ENCODE measurements at places on chromosomes 5 and 9. TPM values are rescaled to one million over a fixed set of nuclear protein-coding genes. Genes with fewer than 3 reads are reported as not detected.
A peak's percentile ranks its signal among the peaks of the same experiment; 100 is the strongest.

GRCh38 chr5:129905473-129906176 lies 1.4 kb downstream of the CHSY3 start:
- DNase-seq, result no peak
- no peaks in the 10 kb centered on the region for H3K36me3 ChIP-seq
- peak overlapping the region; percentile 68 for H3K4me3 ChIP-seq
- no peaks in the 10 kb centered on the region for H3K27me3 ChIP-seq

DNA sequence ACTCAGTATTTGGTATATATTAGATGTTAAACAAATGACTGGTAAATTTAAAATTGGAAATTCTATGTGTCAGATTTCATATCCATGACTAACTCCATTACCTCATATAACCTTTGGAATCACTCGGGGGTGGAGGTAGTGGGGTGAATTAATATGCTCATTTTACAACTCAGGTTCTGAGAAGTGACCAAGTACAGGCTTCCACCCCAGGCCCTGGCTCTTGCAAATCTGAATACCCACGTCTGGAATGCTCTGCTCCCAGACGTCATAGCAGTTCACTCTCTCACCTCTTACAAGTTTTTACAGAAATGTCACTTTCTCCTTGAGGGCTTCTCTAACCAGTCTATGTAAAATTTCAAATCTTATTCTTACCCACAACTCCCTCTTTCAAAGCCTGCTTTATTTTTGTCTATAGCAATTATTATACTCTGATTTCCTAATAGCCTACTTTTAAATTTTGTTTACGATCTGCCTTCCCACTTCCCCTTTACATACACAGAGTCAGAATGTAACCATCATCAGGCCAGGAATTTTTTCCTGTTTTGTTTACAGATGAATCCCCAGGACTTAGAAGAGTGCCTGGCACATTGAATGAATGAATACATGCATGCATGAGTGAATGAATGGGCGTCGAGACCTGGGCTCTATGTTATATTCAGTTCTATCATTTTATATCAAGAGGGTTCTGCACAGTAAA lies 134.1 kb upstream of the IFNE start:
- peak overlapping the region; percentile 74 for H3K27ac ChIP-seq
- H3K4me3 ChIP-seq, result no peak overlapping the region
- H3K4me1 ChIP-seq, result peaks cover 13% of the 10 kb centered on the region
- peak; percentile 100 for DNase-seq
- no peaks in the 10 kb centered on the region for H3K36me3 ChIP-seq

- no peak overlapping the region for H3K27ac ChIP-seq
- no peak overlapping the region for H3K4me3 ChIP-seq
These were observed 70.6 kb upstream of the OLFM1 start for GRCh38 chr9:135016876-135017275.

- H3K27ac ChIP-seq, result no peak overlapping the region
- no peaks in the 10 kb centered on the region for H3K4me1 ChIP-seq
- H3K4me3 ChIP-seq, result no peak overlapping the region
- DNase-seq, result peak; percentile 21
These were observed 20.1 kb upstream of the TCERG1 start for GRCh38 chr5:146426853-146427618.

GRCh38 chr9:19976226-19976625 lies 187.4 kb upstream of the SLC24A2 start:
- H3K36me3 ChIP-seq, result no peaks in the 10 kb centered on the region
- no peak overlapping the region for H3K4me3 ChIP-seq
- no peaks in the 10 kb centered on the region for H3K4me1 ChIP-seq

DNA sequence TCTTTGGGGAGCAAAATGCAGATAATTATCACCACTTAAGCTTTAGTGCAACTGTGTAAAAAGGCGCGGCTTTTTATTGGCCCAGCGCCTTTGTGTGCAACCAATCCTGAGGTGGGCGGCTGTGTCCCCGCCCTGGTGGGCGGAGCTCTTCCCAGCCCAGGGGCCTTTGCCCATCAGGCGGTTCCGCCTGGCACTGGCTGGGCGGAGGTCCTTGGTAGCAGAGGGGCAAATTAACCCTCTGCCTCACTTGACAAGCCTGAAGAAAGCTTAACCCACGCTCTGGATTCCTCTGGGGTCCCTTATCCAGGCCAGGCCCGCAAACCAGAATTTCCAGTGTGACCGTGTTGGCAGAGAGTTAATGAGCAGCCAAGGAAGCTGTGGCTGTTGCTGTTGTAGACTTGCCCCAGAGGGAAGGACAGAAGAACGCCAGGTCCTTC lies 12.8 kb upstream of the NIPAL4 start:
- no peaks in the 10 kb centered on the region for H3K27me3 ChIP-seq
- H3K4me1 ChIP-seq, result peaks cover 4% of the 10 kb centered on the region
- DNase-seq, result no peak
- H3K36me3 ChIP-seq, result no peaks in the 10 kb centered on the region
- H3K4me3 ChIP-seq, result no peak overlapping the region

DNA sequence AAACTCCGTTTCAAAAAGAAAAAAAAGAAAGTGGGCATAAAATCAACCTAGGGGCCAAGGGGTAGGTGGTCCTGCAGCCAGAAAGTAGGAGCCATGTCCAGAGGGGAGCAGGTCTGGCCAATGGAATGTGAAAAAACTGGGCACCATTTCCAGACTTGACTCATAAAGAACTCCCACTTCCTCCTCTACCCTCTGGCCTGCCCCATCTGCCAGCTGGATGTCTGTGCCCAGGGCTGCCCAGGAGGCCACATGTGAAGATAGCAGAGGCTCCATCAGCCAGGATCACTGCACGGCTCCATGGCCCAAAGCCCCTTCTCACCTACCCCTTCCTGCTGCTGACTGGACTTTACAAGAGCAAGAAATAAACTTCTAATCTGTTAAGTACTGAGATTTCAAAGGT lies 42.1 kb upstream of the EEIG1 start:
- no peak for DNase-seq
- H3K36me3 ChIP-seq, result no peaks in the 10 kb centered on the region
- no peak overlapping the region for H3K4me3 ChIP-seq

GRCh38 chr5:82861701-82862100 lies 215.5 kb downstream of the TMEM167A start:
- H3K4me3 ChIP-seq, result no peak overlapping the region
- no peaks in the 10 kb centered on the region for H3K36me3 ChIP-seq
- no peak overlapping the region for H3K27ac ChIP-seq
- peaks cover 5% of the 10 kb centered on the region for H3K27me3 ChIP-seq
- H3K4me1 ChIP-seq, result no peaks in the 10 kb centered on the region

- peak overlapping the region; percentile 100 for H3K27ac ChIP-seq
- no peak overlapping the region for H3K4me3 ChIP-seq
- no peaks in the 10 kb centered on the region for H3K27me3 ChIP-seq
- H3K36me3 ChIP-seq, result no peaks in the 10 kb centered on the region
- peak; percentile 56 for DNase-seq
These were observed 20.1 kb downstream of the ATOX1 start for GRCh38 chr5:151738125-151738848.

GRCh38 chr5:1732238-1732941 lies 67.2 kb downstream of the MRPL36 start:
- no peak for DNase-seq
- H3K27me3 ChIP-seq, result peaks cover 5% of the 10 kb centered on the region
- no peak overlapping the region for H3K4me3 ChIP-seq
- no peak overlapping the region for H3K27ac ChIP-seq
- no peaks in the 10 kb centered on the region for H3K4me1 ChIP-seq

GRCh38 chr9:135590486-135591079 lies 29.0 kb downstream of the PAEP start:
- H3K4me3 ChIP-seq, result no peak overlapping the region
- no peaks in the 10 kb centered on the region for H3K4me1 ChIP-seq
- no peaks in the 10 kb centered on the region for H3K27me3 ChIP-seq

GRCh38 chr9:35899021-35899420 lies 7.0 kb upstream of the HRCT1 start:
- no peak for DNase-seq
- no peaks in the 10 kb centered on the region for H3K36me3 ChIP-seq
- no peaks in the 10 kb centered on the region for H3K4me1 ChIP-seq
- H3K27me3 ChIP-seq, result peaks cover 7% of the 10 kb centered on the region

DNA sequence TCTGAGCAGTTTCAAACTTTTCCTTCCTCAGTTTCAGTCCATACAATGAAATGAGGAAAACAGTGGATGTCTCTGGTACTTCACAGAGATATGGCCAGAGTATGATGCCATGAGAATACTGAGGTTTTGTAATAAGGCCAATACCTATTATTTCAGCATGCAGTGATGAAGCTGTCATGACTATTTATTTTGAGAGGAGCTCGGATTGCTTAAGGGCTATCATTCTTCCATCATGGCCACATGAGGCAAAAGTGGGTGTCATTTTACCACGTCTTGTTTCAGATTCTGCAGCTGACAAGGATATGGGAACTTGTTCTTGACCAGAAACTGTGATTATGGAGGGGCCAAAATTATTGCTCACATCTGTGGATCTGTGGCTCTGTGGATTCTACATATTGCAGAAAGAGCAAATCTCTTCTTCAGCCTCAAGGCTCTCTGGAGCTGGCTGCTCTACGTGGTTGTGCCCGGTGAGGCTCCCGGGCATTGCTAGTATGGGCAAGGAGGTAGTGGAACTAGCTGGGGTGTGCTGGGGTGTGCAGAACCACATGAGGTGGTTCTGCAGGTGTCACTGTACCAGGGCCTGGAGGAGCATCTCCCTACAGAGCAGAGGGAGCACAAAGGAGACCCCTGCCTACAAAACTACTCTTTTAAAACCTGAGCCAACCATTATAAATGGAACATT lies 180.3 kb downstream of the SEMA6A start:
- no peak overlapping the region for H3K4me3 ChIP-seq
- no peaks in the 10 kb centered on the region for H3K36me3 ChIP-seq
- no peaks in the 10 kb centered on the region for H3K27me3 ChIP-seq
- H3K27ac ChIP-seq, result no peak overlapping the region
- DNase-seq, result no peak

- H3K36me3 ChIP-seq, result no peaks in the 10 kb centered on the region
- peaks cover 14% of the 10 kb centered on the region for H3K4me1 ChIP-seq
- no peaks in the 10 kb centered on the region for H3K27me3 ChIP-seq
These were observed 106.2 kb upstream of the SARDH start for GRCh38 chr9:133844398-133844784.

- H3K36me3 ChIP-seq, result no peaks in the 10 kb centered on the region
- DNase-seq, result peak; percentile 68
- no peak overlapping the region for H3K4me3 ChIP-seq
- H3K4me1 ChIP-seq, result peaks cover 20% of the 10 kb centered on the region
- H3K27me3 ChIP-seq, result peaks cover 3% of the 10 kb centered on the region
These were observed 178.8 kb downstream of the SPOCK1 start for GRCh38 chr5:137320056-137321045.

DNA sequence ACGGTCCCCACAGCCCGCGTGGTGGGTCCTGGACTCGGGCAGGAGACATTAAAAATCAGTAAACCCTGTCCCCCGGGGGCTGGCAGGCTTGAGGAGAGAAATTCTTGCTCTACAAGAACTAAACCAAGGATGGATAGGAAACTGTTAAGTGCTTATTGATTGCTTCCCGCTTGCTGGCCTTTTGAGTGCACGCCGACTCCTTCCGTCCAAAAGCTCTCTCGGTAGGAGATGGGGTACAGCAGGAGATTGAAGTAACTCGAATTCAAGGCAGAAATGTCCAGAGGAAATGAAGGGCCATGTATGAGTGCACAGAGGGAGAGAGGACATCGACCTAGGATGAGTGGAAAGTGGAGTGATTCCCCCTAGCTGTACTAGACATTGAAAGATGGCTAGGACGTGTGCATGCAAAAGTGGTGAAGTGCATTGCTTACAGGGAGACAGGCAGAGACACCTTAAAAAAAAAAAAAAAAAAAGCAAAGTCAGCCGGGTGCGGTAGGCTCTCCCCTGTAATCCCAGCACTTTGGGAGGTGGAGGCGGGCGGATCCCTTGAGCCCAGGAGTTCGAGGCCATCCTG lies 923 bp downstream of the RECK start:
- no peaks in the 10 kb centered on the region for H3K27me3 ChIP-seq
- no peaks in the 10 kb centered on the region for H3K36me3 ChIP-seq
- no peak for DNase-seq
- H3K4me3 ChIP-seq, result peak overlapping the region; percentile 86
- H3K4me1 ChIP-seq, result peaks cover 33% of the 10 kb centered on the region

- H3K27ac ChIP-seq, result no peak overlapping the region
- no peak for DNase-seq
- no peaks in the 10 kb centered on the region for H3K27me3 ChIP-seq
These were observed 130.3 kb upstream of the FAM120A start for GRCh38 chr9:93321220-93321610.

DNA sequence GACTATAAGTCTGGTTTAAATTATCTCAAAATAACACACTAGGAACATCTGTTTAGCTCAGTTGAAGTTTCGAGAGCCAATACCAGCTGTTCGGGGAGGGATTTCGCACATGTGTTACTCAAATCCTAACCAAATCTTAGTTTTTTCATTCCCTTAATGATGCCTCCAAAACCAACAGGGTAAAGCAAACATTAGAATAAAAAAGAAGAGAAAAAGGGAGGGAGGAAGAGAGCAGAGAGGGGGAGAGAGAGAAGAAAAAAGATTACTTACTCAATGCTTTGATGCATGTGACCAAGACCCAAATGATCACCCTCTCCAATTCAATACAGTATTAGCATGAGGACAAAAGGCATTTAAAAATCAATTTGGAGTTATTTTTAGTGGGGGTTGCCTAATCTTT lies 86.0 kb upstream of the NR5A1 start:
- H3K27me3 ChIP-seq, result no peaks in the 10 kb centered on the region
- DNase-seq, result no peak
- H3K4me3 ChIP-seq, result no peak overlapping the region
- no peak overlapping the region for H3K27ac ChIP-seq
- H3K4me1 ChIP-seq, result no peaks in the 10 kb centered on the region
- no peaks in the 10 kb centered on the region for H3K36me3 ChIP-seq

- H3K4me3 ChIP-seq, result no peak overlapping the region
- DNase-seq, result no peak
- H3K27me3 ChIP-seq, result no peaks in the 10 kb centered on the region
- no peak overlapping the region for H3K27ac ChIP-seq
- H3K36me3 ChIP-seq, result no peaks in the 10 kb centered on the region
These were observed 630.3 kb upstream of the CDH18 start for GRCh38 chr5:20618340-20618739.

DNA sequence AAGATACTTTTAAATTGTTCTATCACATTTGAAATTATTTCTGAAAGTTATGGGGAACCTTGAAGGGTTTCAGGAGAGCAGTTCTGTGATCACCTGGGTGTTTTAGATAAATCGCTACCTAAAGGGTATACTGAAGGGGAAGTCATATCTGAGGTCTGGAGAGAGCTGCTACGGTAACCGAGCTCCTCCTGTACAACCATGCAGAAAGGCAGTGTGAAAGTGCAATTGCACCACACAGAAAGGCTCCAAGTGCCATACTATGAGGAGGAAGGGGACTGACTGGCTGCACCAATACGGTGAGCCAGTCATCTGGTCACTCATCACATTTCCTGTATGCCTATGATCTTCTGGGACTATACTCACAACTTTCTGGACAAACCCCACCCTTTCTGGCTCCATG lies 241.4 kb upstream of the SLC24A2 start:
- no peak overlapping the region for H3K27ac ChIP-seq
- H3K36me3 ChIP-seq, result no peaks in the 10 kb centered on the region
- no peak for DNase-seq
- H3K27me3 ChIP-seq, result no peaks in the 10 kb centered on the region
- H3K4me3 ChIP-seq, result no peak overlapping the region
- no peaks in the 10 kb centered on the region for H3K4me1 ChIP-seq

Gene AQP7
- total RNA-seq, result 1.9 TPM

Gene LCN15
- total RNA-seq, result not detected

Gene INSL6
- not detected for total RNA-seq

Gene SLC6A7
- total RNA-seq, result not detected

Gene DEPDC1B
- 2.2 TPM for total RNA-seq

Gene ZCCHC9
- 22.5 TPM for total RNA-seq

Gene EGFL7
- 15.5 TPM for total RNA-seq

Gene P4HA2
- 214 TPM for total RNA-seq

Gene SPINK4
- total RNA-seq, result not detected

Gene FAF2
- total RNA-seq, result 56.2 TPM

Gene PCDHGC4
- total RNA-seq, result 7.4 TPM

Gene MARCOL
- not detected for total RNA-seq

Gene ZCCHC7
- 25.4 TPM for total RNA-seq
